ENCODE measurements at places on chromosomes 6 and 20. TPM values are rescaled to one million over a fixed set of nuclear protein-coding genes. Genes with fewer than 3 reads are reported as not detected.

GRCh38 chr20:40322941-40323340 lies 366.1 kb downstream of the MAFB start:
- DNase-seq, result no peak

DNA sequence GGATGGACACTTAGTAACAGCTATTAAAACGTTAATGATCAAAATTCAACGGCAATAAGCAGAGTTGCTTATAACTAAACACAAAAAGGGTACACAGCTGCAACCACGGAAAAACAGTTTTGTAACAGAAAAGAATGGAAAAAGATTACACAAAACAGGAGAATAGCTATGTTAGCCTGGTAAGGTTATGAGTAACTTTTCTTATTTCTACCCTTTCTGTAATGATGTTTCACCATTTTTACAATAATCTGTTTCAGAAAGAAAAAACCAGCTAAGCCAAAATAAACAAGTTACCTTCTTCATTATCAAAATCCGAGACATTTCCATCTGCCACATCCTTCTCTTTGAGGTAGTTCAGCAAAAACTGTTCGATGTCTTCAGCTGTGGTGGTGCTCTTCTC lies 27.4 kb downstream of the TTI1 start:
- no peak for DNase-seq

DNA sequence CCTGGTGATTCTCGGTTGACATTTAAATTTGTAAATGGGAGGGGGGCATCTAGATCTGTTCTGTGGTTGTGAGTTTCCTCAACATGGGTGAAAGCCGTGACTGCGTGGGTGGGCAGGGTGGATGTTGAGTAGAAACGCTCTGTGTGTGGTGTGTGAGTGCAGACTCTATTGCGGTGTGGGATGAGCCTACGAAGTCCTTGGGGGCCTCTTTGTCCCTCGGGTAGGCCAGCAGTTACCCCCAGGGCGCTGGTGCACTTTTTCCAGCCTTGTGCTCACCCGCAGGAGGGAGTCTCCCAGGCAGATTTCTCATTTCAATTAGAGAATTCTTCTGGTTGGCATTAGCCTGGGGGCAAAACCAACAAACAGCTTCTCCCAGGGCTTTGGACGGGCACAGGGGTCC lies 10.6 kb downstream of the TOX2 start:
- DNase-seq, result no peak

TRDN gene
- total RNA-seq, result 41.6 TPM

FABP7 gene
- total RNA-seq, result 13.1 TPM

DNA sequence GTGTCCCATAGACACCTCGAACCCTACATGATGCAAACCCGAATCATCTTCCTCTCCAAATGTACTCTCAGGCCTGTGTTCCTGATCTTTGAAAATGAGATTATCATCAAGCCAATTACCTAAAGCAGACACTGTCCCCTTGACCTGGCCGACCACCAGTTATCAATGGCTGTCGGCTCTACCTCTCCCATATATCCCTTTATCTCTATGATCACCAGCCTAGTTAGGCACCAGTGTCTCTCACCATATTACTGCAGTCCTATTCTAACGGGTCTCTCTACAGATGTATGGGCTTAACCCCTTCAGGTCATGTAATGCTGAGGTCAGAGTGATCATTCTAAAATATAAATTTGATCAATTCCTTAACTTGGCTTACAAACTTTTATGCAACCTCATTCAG lies 234.9 kb upstream of the MARCKS start:
- no peak for DNase-seq

- DNase-seq, result no peak
Measured at GRCh38 chr20:14049111-14049510, 53.8 kb downstream of the MACROD2 start.

DNA sequence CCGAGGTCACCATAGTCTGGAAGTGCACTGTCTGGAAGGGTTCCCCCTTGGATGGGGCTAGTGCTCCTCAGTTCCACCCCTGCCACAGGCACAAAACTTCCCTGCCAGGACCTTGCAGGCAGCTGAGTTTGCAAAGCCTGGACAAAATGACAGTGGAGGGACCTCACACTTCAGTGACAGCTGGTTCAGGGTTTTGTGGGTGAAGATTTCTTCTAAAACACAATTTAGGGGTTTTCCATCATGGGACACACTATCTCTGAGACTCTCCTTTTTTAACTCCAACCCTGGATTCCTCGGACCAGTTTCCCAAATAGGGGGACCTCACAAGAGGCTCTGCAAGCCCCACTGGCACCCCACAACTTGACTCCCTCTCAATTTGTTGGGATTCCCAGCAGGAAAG lies 33.6 kb upstream of the PREX1 start:
- no peak for DNase-seq

EFCAB8 gene
- 0.20 TPM for total RNA-seq

DNA sequence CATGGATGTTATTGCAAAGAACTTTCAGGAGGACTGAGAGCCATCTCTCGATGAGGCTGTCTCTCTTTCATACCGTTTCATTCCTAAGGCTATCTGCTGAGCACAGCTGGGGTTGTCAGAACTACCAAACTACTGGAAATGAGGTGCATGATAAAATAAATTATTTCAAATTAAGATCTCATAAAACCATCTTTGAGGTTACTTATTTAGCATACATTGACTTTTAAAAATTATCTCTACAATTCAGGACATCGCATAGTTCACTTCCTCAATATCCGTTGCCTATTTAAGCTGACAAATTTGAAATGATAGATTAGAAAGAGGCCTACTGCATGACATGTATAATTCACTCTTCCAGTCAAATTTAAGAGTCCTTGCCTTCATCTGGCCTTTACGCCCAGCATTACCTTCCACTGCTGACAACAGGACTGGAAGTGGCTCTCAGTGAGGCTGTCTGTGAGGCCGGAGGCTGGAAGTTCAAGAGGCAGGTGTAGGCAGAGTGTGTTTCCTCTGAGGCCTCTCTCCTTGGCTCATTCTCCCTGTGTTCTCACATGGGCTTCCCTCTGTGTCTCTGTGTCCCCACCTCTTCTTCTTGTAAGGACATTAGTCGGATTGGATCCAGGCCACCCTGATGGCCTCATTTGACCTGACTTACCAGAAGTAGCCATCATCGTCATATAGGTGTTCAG lies 12.8 kb upstream of the DUSP22 start:
- no peak for DNase-seq

EBF4 gene
- 1.6 TPM for total RNA-seq

DNA sequence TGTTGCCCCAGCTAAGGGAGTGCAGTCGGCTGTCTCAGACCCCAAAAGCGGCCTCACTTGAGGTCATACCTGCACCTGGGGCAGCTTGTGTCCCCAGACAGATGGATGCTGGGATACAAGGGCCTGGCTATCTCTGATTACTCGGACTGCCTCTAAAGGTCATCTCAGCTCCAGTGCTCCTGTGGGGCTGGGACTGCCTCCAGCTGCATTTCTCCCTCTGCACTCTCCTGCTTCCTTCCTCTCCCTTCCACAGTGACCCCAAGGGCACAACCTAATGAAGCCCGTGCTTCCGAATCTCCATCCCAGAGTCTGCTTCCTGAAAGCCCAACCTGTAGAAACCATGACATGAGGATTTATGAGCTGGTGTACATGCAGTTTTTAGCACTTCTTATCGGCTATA lies 22.8 kb upstream of the OCSTAMP start:
- DNase-seq, result no peak

- DNase-seq, result no peak
Measured at GRCh38 chr6:120736740-120737139, 597.5 kb downstream of the TBC1D32 start.

CNKSR3 gene
- 6.2 TPM for total RNA-seq

DNA sequence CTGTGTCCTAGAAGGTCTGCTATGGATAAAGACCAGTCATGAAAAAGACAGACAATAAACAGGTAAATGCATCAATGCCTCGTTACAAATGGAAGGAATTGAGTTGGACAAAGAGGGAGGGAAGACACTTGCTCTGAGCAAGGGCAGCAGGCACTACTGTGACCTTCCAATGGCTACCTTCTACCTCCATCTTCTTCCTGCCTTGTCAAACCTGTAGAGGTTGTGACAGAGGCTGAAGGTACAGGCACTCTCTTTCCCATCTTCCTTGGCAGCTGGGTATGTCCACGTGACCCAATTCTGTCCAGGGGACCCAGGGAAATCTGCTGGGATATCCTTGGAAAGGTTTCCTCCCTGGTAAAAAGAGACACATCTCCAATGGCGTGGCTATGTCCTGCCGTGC lies 274.8 kb downstream of the TFAP2C start:
- DNase-seq, result no peak
